Activated T-cell treated with anti-CD3 and anti-CD28 coated beads, Interleukin-2, amount 50 U/mL, for 1 hour (primary cell): ENCODE measurements at places on chromosomes 16 and 17.

DNA sequence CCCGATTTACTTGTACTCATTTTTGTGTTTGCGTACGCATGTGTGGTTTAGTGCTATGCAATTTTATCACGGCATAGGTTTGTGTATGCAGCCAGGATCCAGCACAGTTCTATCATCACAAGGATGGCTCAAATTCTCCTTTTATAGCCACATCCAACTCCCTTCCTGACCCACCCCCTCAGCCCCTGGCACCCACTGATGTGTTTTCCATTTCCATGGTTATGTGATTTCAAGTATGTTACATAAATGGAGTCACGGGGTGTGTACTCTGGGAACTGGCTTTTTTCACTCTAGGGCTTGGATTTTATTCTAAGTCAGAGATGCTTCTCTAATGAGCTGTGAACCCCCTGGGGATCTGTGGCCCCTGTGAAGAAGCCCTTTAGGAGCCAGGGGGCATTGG, 16.8 kb downstream of the IL4R start:
- no peak for DNase-seq

DNA sequence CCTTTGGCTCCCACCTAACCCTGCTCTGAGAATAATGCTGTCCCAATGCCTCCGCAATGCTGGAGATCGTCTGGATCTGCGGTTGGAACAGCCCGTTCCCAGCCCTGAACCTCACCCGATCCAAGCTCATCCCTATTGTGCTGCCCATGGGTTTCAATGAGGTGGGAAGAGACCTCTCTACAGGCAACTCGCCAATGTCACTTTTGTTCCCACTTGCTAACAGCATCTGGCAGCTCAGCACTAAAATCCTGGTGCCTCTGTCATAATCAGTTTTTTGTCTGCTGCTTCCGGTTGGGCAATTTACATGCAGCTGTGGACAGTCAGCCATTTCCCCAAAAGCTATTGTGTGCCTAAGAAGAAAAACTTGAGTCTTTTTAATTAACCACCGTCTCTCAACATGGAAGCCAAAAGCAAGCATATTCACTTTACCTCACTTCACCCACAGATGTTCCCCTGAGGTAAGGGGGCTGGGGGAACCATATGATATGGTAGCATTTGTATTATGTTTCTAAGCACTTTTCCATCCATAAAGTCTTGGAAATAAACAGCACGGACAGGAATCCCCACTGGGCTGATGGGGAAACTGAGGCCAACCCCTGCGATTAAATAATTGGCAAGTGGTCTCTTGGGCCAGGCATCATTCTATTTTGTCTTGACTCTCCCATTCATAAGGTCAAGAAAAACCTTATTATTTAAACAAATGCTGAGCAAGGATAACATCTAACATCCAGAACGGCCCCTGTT, 159.2 kb upstream of the CDH5 start:
- no peak for DNase-seq

GRCh38 chr17:58341861-58342475, 10.0 kb downstream of the SUPT4H1 start:
- DNase-seq: peak; percentile 46

- no peak for DNase-seq
Measured at GRCh38 chr16:69799611-69800031, 37.5 kb downstream of the WWP2 start.

- DNase-seq: no peak
Measured at GRCh38 chr16:53515811-53516210, 12.8 kb upstream of the AKTIP start.

GRCh38 chr17:14760719-14761411, 460.0 kb downstream of the HS3ST3B1 start:
- DNase-seq: no peak

- peak; percentile 47 for DNase-seq
Measured at GRCh38 chr16:30567160-30567990, 4.1 kb downstream of the ZNF688 start.

GRCh38 chr17:4319221-4319620, 47.3 kb downstream of the UBE2G1 start:
- DNase-seq: no peak

GRCh38 chr17:45168991-45169752, 7.5 kb downstream of the HEXIM2 start:
- no peak for DNase-seq

DNA sequence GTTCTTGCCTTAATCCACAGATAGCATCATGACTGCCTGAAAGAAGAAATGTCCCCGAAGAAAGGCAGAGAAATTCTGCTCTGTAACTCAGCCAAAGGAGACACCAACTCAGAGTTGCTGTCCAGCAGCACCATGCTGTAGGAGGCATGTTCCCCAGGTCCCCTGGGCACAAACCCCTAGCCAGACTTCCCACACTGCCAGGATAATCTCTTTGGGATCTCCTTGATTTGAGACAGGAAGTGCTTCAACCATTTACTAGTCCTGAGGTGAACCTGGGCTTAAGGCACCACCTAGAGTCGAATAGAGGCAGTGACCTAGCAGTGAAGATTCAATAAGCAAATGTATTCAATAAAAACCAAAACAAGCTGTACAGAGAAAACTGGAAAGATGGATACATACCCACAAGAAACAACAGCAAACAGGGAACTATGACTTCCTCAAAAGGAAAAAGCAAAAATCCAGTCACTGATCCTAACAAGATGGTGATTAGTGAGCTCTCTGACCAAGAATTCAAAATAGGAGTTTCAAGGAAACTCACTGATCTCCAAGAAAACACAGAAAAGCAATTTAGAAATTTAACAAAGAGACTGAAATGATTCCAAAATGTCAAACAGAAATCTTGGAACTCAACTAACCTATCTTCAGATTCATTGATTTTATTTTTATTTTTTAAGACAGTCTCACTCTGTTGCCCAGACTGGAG, 5.7 kb downstream of the OR4D2 start:
- DNase-seq: peak; percentile 42
